HuH-7 (cell line): ENCODE measurements at places on chromosomes 16 and 17.

GRCh38 chr17:76018801-76019200 lies 8.3 kb downstream of the EVPL start:
- DNase-seq: no peak

DNA sequence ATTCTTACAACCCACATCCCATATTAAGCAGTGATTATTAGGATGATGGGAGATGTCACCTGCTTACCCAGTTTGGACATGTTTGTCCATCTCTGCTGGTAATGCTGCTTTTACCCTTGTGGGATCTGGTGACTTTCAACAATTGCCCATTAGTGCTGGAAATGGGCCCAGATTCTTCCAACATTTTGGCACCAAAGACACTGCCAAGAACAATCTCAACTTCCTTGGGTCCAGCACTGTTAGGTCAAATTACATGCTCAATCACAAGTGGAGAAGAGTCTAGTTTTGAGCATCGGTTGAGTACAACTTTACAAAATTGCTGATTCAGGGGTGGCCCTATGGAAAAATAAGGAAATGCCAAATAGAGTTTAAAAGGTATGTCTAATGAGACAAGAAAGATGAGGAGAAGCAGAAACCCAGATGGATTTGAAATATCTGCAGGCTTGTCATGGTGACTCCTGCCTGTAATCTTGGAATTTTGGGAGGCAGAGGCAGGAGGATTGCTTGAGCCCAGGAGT lies 13.0 kb upstream of the ZFP3 start:
- no peak for DNase-seq

GRCh38 chr16:74874912-74875546 lies 100.4 kb upstream of the FA2H start:
- no peak for DNase-seq

DNA sequence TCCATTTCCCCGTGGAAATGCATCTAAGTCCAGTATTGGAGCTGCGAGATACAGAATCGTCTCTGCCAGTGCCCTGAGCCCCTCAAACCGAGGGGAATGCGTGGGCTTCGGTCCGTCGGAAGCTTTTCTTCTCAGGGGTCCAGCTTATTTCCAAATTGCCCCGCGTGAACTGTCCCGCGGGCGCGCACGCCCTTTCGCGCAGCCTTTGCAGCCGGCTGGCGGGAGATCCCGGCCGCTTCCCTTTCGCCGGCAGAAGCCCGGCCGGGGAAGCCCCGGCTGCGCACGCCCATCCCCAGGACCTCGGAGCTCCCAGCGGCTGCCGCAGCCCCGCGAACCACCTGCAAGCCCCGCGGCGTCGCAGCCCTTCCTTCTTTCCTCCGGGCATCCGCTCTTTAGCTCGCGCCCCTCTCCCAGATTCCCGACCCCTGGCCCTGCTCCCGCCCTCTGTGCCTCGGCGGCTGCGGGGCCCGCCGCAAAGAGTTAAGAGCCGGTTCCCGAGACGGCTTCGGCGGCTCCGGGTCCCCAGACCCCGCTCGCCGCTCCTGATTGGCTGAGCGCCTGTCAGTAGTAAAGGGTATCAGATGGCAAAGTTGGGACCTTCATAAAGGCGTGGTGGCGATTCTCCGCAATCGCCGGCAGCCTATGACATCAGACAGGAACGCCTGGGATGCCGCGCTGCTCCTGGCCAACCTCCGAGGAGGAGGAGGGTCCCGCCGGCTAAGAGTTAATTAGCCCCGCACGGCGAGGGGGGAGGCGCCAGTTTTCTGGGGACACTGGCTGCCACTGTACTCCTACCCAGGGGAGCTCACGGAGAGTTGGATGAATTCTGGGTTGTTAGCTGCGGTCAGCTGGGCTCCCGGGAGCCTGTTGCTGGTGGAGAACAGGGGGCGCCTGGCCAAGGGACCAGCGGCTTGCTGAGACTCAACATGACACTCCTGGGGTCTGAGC lies at the start of gene MYOCD:
Gene MYOCD, plus strand, starts transcription at position 628 of the 948 bp plus-strand sequence. Its CDS starts 299 bp downstream, at position 927.
- no peak for DNase-seq

DNA sequence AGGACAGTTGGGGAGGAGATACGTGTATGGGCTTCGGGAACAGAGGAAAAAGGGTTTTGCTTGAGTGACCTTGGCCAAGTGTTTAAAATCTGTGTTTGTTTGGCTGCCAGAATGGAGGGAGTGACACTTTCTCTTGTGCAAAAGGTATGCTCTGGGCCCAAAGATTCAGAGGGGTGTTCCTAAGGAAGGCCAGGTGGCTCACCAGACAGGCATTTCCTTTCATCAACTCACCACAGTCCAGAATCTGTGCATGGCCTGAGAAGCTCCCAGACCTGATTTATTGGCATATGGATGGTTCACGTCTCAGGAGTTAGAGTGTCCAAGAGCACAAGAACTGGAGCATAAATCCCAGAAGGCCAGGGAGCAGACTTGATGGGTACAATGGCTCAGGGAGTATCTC lies 53.4 kb upstream of the NLK start:
- no peak for DNase-seq

DNA sequence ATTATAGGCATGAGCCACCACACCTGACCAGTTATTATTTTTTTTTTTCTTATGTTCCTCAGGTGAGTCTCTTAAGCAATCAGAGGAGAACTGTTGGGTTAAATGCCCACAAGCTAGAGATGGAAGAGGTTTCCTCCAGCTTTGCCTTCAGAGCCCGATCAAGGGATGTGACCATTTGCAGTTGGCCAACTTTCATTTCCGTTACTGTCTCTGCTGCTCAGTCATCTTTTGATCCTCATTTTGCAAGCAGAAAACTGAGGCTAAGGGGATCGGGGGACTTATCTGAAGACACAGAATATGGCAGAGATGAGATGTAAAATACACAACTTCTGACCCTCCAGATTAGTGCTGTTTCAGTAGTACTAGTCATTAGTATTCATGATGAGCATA lies 188.8 kb downstream of the RAB11FIP4 start:
- no peak for DNase-seq

- DNase-seq: no peak
Measured at GRCh38 chr17:67532326-67532871, 155.3 kb downstream of the PITPNC1 start.

DNA sequence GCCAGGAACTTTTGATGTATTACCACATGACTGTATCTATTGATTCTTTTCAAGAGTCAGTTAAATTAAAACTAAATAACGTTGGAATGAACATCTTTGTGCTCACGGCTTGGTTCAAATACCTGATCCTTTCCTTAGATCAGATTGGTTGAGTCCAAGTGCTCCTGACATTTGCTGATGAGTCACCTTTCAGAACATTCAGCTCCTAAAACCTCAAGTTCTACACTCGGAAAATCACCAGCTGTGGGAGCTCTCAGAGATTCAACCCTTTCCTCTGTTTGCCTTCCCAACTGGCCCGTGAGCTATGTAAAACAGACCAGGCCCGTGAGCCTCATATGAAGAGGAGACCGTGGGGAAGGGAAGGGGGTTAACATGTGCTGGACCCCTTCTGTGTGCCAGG lies 68.1 kb downstream of the RTN4RL1 start:
- no peak for DNase-seq

DNA sequence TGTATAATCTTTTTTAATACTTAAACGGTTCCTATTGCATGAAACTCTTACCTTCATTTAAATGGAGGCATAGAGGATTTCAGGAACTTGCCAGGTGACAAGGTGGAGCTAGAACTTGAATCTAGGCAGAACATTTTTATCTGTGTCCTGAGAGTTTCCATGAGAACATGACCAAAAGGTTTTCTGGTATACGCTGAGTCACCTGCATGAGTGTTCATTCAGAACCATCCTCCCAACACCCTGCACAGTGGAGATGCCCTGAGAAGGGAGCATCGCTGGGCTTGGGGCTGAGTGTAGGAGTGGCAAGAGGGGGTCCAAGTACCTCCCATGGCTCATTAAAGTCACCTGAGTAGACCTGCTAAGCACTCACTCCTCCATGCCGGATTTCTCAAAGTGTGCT lies 169.7 kb upstream of the CACNG5 start:
- DNase-seq: no peak

GRCh38 chr16:15464401-15465186 lies 30.2 kb downstream of the BMERB1 start:
- no peak for DNase-seq

- DNase-seq: no peak
Measured at GRCh38 chr17:2563061-2563460, 30.4 kb upstream of the PAFAH1B1 start.

- DNase-seq: no peak
Measured at GRCh38 chr17:74935585-74936469, at the start of gene OTOP3. OTOP3 (plus strand) TSS chr17:74935898; CDS start chr17:74935922, 24 bp downstream.

- no peak for DNase-seq
Measured at GRCh38 chr17:13702266-13702665, 100.5 kb upstream of the HS3ST3A1 start.

DNA sequence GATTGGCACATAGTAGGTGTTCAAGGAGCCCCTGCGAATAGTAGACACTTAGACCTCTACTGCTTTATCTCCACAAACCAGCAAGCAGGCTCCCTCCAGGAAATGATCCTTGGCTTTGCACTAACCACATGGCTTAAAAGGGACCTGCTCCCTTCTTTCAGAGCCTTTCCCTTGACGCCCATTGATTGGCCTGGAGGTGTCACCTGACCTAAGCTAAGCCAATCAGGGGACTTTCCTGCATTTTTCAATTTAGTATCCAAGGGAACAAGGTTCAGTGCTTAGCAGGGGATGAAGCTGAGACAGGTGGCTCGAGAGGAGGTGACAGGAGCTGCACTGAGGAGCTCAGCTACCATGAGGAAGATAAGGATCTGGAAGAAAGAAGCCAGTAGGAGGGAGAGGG lies 52.8 kb downstream of the CLEC19A start:
- no peak for DNase-seq

DNA sequence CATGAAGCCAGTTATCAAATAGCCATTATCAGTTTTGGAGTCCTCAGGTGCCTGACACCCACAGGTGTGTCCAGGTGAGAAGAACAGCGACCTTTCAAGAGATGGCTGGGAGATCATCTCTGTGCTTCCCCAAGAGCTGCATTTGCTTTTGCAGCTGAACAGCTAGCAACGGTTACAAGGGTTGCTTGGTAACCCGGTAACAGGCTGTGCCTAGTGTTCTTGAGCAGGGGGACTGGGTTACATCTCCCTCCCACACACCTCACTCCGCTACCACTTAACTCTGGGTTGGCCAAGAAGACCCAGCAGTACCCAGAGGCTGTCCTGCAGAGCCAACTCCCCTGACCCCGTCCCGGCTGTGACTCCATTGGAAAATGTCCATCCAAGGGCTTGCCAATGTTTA lies 147.0 kb downstream of the SLC39A11 start:
- DNase-seq: no peak

DNA sequence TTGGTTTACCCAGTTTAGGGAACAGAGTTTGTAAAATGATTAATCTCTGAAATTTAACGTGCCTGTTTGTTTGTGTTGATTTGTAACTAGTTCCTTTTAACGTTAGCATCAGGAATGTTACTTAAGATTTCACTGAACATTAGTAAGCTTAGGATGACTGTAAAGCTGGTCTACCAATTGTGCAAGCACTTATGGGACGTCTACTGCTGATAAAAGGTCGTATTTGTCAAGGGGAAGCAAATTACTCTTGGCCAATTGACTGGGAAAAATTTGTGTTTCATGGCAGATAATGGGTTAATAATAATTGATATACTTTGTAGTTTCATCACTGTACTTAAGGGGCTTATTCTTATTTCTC lies 11.8 kb downstream of the METTL9 start:
- no peak for DNase-seq

DNA sequence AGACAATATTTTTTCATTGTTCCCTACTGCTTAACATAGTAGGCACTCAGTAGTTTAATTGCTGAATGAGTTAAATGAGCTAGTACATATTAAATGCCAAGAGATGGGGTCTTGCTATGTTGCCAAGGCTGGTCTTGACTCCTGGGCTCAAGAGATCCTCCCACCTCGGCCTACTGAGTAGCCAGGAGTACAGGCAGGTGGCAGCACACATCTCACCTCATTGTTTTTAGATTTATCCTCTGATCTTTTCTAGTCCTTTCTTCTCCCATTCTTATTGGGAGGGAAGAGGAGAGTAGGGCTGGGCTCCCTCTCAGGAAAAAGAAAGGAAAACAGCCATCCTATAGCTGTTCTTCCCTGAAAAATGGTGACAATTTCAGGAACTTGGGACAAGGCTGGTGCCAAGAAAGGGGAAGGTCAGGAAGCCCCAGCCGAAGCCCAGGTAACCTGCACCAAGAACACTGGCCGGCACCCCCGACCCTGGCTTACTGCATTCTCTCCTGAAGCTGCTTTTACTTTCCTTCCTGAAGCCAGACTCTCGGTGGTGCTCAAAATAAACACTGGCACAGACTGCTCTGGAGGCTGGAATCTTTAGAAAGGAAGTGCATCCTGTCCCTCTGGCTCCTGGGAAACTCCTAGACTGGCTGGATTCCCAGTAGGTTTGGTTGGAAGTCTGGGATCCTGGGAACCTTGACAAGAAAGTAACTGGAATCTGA lies 2.7 kb downstream of the TNFAIP1 start:
- DNase-seq: no peak

DNA sequence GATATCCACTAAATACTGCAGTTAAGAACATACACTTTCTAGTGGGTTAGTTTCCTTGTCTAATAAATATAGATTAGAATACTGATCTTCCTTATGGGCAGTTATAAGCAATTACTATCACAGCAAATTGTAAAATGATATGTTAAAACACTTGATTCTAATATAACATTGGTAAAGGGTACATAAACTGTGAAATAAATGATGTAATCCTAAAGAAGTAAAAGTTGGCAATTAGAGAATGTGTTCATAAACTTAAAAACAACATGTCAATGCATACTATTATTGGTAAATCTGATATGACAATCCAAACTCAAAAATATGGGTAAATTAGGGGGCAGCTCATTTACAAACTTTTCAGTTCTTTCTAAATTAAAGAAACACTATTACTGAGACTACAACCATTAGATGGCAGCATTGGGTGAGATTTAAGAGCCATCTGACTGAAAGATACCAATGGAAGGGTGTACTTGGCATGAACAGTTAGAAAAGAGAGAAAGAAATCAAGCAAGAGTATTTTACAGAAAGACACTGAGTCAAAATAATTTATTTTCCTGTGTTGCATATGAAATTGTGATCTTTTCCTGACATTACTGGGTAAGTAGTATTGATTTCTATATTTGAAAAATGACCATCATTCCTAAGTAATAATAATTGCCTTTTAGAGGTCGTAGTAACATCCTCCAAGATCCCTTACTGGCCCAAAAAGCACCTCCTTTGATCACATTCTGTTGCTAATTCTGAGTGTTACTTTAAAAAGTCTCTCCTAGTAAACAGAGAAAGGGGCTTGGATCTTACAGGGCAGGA lies 119.6 kb downstream of the SPAG9 start:
- peak; percentile 36 for DNase-seq

DNA sequence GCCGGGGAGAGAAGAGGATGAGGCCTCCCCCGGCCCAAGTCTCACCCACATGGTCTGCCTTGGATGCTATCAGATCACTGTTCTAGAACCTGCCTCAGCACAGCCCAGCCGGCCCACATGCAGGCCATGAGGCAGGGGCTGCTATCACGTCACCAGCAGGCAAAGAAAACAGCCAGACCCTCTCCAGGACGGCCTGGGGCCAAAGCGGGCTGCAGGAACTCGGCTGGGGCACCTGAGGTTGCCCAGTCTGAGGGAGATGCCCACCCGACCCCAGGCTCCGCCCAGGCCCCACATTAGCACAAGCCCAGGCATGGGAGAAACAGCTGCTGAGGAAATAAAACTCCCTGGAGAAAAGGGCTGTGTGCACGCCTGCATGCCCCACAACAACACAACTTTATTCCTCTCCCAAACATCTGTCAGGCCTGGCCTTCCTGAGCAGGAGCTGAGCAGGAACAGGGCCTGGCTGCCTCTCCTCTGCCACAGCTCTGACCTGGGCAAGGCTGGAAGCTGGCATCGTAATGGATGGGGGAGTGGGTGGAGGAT lies 6.7 kb upstream of the SMIM5 start:
- no peak for DNase-seq
